ENCODE measurements at places on chromosomes 6 and 20.

DNA sequence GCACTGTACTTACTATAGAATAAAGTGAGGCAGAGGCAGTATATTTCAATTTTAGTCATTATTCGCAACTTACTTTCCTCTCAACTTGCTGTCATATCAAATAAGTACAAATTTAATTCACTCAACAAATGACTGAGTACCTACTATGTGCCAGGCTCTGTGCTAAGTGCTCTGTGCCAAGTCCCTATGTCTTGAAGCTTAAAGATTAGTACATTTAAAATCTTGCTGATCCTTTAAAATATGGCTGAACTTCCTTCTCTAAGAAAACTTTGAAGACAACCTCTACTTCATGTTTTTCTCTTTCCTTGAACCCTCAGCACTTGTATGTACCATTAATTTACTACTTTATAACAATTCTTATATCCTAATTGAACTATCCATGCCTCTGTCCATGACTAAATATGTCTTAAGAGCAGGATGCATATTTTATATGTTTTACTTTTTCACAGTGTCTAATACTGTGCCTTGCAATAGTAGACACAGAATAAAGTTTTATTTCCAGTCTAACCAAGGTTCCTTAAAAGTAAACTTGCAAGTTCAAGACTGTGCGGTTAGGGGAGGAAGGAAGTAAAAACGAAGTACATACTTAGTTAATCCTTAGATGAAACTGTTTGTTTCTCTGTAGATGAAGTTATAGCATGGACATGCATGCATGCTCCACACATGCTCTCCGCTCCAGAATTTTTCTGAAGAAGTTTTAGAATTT lies 10.0 kb upstream of the LATS1 start:
- DNase-seq: no peak

- DNase-seq: no peak
Observed at GRCh38 chr20:64242797-64243475, 12.6 kb upstream of the PCMTD2 start.

GRCh38 chr6:168122011-168122410 lies 43.0 kb upstream of the FRMD1 start:
- no peak for DNase-seq

DNA sequence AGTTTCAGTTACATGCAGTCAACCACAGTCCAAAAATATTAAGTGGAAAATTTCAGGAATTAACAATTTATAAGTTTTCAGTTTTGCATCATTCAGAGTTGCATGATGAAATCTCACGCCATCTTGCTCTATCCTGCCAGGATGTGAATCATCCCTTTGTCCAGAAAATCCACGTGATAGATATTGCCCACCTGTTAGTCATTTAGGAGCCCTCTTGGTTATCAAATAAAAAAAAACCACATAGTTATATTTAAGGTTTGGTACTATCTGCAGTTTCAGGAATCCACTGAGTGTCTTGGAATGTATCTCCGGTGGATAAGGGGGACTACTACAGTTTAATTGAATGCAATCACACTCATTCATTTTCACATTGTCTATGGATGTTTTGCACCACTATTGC lies 1249.0 kb upstream of the CITED2 start:
- DNase-seq: no peak
